Activated naive CD4-positive, alpha-beta T cell (primary cell): ENCODE measurements at places on chromosomes 2 and 18.

GRCh38 chr2:95007822-95008221, 17.7 kb upstream of the MAL start:
- DNase-seq, result no peak

GRCh38 chr2:163733956-163734355, 1.9 kb downstream of the FIGN start:
- DNase-seq, result no peak

DNA sequence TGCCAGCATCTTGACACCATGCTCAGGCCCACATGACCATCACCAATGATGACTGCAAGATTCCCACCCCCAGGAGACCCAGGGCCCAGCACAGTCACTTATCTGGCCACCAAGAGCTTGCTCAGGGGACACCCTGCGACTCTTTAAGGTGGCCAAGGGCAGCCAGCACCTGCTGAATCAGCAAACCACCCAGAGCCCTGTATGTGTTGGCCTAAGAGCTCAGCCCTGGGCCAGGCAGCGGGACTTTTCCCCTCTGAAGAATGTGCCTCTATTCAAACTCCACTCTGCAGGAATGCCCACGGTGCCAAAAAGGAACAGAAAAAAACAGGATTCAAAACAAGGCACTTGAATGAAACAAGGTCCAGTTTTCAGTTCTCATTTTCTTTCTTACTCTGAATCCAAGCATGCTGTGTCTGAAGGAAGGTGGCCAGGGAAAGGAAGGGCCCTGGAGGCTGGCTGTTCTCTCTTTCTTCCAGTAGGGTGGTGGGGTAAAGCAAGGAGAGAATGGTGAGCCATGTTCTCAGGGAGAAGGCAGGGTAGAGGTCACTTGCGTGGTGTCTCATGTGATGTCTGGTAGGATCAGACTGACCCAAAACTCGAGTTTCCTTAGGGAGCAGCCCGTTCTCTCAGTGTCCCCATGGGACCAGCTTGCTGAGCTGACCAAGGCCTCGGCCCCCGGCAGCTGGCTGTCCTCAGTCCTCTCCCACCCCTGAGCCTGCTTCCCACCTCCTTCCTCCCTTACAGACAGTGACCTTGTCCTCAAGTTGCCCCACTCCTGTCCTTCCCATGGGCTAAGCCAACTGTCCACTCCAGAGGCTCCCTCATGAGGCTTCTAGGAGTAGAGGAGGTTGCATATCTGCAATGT, 150.0 kb downstream of the RNF152 start:
- no peak for DNase-seq

DNA sequence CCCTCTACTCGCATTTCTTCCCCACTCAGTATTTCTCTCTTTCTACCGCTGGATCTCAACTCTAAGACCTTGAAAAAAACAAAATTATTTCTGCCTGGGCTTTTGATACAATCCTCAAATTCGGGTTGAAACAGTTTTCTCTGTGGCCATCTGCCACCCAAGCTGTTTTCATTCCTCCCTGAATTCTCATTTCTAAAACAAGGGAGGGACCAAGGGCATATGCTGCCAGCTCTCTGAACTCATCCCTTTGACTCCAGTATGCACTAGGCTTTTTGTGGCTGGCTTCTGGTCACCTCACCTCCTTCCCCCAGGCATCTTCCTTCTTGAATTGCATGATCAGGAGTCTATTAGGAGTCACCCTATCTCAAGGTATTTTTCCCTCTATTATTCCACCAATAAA, 49.5 kb downstream of the CCDC148 start:
- no peak for DNase-seq

- DNase-seq, result no peak
These were observed 12.3 kb downstream of the SNED1 start for GRCh38 chr2:241010531-241011295.

DNA sequence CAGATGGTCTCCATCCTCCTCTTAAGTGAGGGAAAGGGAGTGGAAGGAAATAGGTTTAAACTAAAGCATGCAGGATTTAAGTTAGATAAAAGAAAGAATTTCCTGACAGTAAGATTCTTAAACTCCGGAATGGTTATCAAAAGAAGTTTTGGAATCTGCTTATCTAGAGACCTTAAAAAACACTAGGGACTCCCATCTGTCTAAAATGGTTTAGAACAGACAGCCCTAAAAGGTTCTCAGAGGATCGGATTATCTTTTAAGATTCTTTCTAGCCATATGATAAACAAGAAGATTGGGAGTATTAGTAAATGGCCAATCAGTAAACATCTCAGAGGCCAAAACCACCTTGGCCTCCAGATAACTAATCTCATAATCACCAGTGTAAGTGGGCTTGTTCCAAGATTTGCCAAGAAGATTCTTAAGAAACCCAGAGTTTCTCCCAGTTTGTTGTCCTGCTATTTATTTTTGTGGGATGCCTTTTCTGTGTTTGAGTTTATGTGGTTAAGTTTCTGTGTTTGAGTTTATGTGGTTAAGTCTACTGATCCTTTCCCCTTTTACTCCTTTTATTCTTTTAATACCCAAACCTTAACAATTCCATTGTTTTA, 314.9 kb upstream of the NRP2 start:
- no peak for DNase-seq
